ENCODE measurements at places on chromosomes 13 and 19.

- peak; percentile 100 for DNase-seq
These were observed 15.4 kb upstream of the SIGLEC6 start for GRCh38 chr19:51546650-51547396.

DNA sequence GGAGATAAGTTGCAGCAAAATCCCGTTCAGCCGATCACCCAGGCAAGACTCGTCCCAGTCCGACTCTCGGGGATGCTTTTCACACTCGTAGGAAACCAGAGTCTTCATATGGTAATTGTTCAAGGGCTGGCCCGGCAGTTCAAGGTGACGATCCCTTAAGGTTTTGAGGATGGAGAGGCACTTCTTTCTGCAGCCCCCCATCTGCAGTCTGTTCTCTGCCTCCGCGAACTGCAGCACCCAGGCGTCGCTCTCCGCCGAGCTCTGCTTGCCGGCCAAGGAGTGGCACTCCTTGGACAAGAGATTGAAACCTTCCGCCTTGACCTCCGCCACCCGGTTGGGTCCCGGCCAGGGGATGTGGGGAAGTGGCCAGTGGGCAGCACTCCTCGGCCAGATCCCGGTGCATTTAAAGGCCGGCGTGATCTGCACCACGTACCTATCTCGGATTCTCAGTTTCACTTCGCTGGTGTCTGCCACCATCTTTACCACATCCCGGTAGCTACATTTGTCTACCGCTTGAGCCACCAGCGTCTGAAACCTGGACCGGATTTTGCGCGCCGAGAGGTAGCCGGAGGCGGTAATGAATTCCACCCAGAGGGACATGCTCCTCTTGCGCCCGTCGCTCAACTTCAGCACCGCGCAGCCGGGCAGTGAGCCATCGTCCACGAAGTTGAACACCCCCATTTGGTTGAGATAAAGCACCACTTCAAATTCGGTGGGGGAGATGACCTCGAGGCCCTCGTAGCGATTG lies 1.1 kb downstream of the MAB21L1 start:
- no peak for DNase-seq

DNA sequence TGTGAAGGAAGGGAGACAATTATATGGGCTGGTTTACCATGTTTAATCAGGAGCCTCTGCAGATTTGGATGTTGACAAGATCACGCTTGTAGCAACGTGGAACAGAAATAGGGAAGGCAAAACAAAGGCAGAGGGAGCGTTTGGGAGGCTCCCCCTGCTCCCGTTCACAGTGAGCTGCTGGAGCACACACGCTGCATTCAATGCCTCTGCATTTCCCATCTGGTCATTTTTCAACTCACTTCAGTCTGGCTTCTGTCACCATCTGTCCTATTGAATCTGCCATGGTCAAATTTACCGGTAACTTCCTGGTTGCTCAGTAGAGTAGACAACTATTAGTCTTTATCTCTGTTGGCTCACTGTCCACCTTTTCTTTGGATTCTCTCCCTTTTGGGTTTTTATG lies 91.0 kb downstream of the NHLRC3 start:
- DNase-seq: no peak

DNA sequence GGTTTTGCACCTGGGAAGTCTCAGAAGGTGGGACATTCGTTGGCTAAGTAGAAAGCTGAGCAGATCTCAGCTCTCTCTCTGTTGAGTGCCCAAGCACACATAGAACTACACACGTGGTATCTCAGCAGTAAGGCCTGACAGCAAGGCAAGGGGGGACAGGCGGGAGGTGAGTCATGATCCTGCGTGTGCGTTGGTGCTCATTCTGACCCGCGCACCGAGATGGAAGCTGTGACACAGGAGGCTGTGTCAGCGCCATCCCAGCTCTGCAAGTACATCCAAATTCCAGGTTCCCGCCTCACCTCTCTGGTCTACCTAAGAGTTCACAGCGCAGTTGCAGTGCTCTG lies 135.7 kb downstream of the USP12 start:
- DNase-seq: no peak

DNA sequence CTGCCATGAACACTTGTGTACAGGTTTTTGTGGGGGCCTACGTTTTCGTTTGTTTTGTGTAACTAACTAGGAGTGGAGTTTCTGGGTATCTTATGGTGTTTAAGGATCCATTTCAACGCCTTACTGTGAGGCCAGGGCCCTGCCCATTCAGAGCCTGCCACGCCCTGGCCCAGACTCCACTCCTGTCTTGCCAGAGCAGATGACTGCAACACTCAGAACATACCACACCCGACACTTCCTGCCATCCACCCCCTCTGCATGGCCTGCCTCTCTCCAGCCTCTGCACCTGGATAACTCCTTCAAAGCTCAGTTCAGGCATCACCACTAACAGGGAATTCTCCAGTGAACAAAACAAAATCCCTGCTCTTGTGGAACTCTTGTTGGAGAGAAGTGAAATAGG lies 43.2 kb downstream of the RGCC start:
- DNase-seq: peak; percentile 62

GRCh38 chr13:94860981-94861407 lies 148.6 kb upstream of the SOX21 start:
- DNase-seq: no peak

GRCh38 chr13:44092078-44092970 lies 212.6 kb downstream of the LACC1 start:
- DNase-seq: no peak

GRCh38 chr19:2150794-2151338 lies 500 bp downstream of the AP3D1 start:
- peak; percentile 22 for DNase-seq
